ENCODE measurements at places on chromosomes 16 and 17.
A peak's percentile ranks its signal among the peaks of the same experiment; 100 is the strongest.

- DNase-seq = peak; percentile 19
Measured at GRCh38 chr17:7922845-7923628, 6.6 kb downstream of the KCNAB3 start.

DNA sequence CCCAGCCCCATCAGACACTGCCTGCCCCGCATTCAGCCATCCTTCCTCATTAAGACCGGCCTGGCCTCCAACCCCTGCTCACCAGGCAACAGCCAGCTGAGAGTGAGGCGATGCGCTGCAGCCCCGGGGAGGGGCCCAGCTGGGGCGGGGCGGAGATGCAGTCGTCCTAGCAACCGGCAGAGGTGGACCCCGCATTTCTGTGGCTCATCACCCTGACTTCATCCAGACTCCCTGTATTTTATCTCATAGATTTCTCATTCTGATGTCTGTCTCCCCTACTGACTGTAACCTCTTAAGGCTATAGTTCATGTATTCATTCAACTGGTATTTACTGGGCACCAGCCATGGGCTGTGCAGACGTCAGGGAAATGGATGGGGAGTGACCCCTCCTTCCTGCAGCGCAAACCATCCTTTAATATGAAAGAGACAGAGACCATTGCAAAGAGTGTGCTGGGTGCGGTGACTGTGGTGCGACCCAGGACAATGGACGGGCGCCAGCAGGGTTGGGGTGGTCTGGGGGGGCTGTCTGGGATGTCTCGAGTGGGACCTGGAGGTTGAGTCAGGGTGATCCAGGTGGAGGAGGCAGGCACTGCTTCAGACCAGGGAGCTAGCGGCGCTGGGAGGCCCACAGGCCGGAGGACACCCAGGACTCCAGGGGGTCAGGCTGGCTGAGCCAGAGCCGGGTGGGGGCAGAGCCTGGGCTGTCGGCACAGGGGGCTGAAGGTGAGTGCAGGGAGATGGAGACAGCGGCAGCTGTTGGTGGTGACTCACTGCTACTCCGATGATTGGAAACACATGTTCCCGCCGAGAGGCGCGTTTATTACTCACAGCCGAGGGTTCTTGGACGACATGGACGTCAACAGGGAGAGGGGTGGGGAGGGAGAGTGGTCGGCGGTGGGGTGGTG is 10.5 kb upstream of the TIMP2 start:
- no peak for DNase-seq

GRCh38 chr17:8994319-8994718 is 27.0 kb upstream of the NTN1 start:
- DNase-seq = peak; percentile 37

GRCh38 chr17:78651554-78651953 is 74.4 kb upstream of the DNAH17 start:
- DNase-seq = no peak

GRCh38 chr17:37694734-37695133 is 50.1 kb downstream of the HNF1B start:
- DNase-seq = no peak

DNA sequence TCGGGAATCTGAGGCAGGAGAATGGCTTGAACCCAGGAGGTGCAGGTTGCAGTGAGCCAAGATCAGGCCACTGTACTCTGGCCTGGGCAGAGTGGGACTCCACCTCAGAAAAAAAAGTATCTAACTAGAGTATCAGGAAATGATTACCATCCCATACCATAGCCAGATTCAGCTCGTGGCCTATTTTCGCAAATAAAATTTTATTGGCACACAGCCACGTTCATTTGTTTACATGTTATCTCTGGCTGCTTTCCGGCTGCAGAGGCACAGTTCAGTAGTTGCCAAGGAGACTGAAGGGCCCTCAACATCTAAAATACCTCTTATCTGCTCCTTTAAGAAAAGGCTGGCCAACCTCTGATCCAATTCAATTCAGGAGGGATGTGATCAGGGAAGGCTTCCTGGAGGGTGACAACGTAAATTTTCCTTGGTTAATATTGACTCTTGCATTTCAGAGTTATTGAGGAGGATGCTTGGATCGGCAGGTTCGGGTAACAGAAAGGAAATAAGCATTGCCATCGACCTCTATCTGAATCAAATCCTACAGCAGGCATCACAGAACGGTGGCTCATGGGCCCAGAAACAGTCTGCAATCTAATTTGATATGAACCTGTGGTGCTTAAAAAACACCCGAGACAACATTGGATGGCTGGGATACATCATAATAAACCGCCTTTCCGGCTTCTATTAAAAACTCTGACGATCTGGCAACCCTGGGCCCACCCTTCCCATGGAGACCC is 73.8 kb downstream of the XYLT1 start:
- DNase-seq = no peak

- peak; percentile 57 for DNase-seq
Measured at GRCh38 chr16:24151482-24151939, 104.6 kb upstream of the CACNG3 start.

- DNase-seq = peak; percentile 85
Measured at GRCh38 chr17:8158267-8159031, 4.3 kb downstream of the VAMP2 start.

DNA sequence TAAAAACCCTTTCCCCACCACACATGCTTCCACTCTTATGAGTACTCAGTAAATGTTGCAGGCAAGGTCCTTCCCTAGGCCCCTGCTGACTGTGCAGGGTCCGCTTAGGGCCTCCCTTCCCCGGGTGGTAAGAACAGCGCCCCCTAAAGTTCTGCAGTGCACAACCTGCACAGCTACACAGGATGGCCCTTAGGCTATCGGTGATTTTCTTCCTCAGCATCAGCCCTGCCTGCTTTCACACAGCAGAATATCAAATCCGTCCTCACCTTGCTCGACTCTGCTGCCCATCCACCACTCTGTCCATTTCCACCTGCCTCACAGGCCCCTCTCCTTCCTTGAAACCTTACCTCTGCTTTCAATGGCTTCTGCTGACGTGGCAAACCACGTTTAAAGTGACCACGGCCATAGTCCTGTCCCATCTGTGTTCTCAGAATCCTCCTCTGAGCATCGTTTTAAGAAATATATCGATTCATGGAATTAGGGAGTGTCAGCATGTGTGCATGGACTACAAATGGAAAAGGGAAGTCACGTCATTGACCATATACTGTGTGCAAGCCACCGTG is 51.4 kb upstream of the TMEM132E start:
- no peak for DNase-seq

DNA sequence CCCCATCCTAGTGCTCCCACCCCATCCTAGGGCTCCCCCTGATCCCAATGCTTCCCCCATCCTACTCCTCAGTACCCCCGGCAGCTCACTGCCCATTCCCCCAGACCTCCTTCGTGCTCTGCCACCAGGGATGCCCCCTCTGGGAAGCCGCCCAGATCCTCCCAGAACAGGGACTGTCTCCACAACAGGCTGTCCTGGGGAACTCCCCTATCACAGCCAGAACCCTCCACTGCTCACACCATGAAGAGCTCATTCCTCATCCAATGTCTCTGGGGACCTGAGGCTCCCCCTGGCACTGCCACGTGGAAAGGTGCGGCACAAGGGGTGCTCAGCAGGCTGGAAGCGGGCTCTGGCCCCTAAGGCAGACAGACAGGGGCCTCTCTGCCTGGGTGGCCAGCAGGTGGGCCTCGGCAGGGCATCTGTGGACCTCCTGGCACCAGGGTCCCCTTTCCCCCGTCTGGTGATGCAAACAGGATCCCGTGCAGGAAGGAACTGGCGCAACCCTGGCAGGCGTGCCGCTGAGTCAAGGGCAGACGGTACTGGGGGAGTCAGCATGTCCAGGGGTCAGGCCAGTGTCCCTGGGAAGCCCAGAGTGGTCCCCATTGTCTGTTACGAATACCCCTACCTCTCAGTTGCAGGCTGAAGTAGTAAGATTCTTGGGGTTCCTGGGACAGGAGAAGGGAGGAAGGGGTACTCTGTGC is 14.8 kb upstream of the PVALEF start:
- DNase-seq = no peak

GRCh38 chr17:59329176-59330052 is 2.0 kb upstream of the YPEL2 start:
- DNase-seq = peak; percentile 74

GRCh38 chr16:1779741-1780676 is 2.4 kb downstream of the SPSB3 start:
- DNase-seq = no peak

DNA sequence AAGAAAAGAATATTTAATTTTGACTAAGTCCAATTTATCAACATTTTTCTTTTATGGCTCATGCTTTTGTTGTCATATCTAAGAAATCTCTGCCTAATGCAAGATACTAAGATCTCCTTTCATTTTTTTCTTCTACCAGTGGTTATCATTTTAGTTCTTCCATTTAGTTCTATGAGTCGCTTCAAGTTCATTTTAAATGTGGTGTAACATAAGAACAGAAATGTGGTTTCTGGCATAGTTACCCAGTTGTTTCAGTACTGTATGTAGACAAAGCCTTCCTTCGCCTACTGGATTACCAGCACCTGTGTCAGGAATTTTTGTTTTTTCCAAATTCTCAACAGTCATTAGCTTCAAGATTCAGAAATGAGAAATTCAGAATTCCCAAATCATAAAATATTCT is 175.7 kb downstream of the PARN start:
- DNase-seq = no peak

DNA sequence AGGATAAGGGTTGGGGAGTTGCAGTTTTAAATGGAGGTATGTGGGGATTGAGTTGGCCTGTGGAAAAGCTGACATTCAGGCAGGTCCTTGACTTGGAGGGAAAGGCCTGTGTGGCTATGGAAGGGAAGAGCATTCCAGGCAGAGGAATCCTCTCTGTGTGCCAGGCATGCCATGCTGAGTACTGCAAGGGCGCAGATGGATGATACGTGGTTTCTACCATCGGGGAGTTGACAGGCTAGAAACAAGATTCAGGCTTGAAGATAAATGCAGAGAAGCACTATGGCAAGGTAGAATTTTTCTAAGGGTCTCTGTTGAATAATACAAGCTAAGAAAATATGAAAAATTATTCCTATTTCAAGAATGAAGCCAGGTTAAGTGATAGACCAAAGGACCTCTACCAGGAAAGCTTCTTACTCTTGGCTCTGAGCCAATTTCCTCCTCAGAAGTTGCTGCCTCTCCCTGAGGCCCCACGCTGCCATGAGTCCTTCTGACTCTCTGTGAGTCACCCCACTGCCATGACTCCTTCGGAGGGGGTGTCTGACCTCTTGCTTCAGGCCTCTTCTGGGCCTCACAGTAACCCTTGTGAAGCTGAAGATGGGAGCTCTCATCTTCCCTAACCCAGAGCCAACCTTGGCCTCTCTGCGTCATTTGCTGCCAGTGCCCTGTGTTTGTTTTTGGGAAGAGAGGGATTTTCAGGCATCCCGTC is 75.8 kb downstream of the WNT3 start:
- DNase-seq = peak; percentile 16

- no peak for DNase-seq
Measured at GRCh38 chr17:49603720-49604119, 28.0 kb downstream of the NXPH3 start.

- peak; percentile 39 for DNase-seq
Measured at GRCh38 chr17:5706577-5707210, 122.4 kb upstream of the NLRP1 start.

GRCh38 chr16:49020436-49020835 is 261.2 kb downstream of the CBLN1 start:
- no peak for DNase-seq

DNA sequence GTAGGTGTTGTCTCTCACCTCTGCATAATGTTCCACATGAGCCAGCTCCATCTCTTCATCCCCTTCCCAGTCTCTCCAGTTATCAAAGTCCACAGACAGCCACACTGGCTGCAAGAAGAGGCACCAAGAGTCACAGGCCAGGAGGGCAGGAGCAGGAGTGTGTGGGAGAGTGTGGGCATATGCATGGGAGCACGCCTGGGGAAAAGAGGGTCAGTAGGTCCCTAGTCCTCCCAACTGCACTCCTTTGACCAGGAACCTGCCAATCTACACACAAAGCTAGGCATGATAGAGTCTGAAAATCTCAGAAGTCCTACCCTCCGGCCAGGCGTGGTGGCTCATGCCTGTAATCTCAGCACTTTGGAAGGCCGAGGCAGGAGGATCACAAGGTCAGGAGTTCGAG is 7.3 kb upstream of the AARSD1 start:
- no peak for DNase-seq

GRCh38 chr16:183005-183404 is 2.7 kb downstream of the HBQ1 start:
- no peak for DNase-seq

DNA sequence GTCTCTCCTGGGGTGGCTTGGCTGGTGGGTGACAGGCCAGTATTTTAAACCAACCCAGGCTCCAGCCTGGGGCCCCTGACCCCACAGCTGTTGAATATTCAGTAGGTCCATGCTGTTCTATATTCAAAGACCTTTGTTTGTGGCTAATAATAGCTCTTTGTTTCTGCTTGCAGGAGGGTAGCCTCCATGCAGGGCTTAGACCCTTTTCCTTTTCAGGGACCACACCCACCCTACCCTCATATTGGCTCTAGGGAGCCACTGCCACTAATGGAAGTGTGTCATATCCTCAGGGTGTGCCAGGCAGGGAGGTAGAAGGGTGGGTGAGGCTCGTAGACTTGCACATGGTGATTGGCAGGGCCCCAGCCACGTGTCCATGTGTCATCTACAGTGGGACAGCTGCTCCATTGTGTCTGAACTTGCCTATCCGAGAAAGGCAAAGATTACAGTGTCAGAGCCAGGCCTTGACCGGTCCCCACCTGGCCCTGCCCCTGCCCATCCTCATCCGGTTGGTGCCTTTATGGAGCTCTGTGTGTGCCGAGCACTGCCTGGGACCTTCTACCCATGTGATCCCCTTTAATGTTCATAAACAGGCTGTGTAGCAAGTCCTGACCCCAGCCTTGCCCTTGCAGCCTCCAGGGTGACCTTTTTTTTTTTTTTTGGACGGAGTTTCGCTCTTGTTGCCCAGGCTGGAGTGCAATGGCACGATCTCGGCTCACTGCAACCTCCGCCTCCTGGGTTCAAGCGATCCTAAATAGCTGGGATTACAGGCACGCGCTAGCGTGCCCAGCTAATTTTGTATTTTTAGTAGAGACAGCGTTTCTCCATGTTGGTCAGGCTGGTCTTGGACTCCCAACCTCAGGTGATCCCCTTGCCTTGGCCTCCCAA is 22.1 kb downstream of the TMC7 start:
- DNase-seq = peak; percentile 99

DNA sequence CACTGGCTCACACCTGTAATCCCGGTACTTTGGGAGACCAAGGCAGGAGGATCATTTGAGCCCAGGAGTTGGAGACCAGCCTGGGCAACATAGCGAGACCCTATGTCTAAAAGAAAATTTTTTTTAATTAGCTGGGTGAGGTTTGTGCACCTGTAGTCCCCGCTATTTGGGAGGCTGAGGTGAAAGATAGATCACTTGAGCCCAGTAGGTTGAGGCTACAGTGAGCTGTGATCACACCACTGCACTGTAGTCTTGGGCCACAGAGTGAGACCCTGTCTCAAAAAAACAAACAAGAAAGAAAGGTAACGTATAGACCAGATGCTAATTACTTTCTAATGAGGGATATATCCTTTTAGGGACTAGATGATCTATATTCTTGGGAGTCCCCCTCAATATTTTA is 8.1 kb downstream of the NOL11 start:
- no peak for DNase-seq

DNA sequence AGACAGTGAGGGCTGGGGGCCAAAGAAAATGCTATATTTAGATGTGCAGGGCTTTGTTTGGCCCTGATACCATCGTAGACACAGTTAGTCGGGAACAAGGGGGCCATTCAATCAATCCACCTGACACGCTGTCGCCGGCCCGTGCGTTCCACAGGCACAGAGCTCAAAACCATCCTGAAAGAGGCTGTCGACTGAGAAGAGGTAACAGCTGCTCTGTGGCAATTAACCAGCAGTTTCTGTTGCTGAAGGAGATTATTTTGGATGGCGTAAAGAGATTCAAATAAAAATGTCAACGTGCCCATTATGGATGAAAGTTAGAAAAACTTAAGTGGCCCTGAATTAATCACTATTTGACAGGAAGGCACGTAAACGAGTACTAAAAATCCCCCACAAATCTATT is 276.2 kb upstream of the IRX5 start:
- no peak for DNase-seq
